Pulmonary artery endothelial cell (primary cell): ENCODE measurements at places on chromosomes 2 and 18. TPM values are rescaled to one million over a fixed set of nuclear protein-coding genes. Genes with fewer than 3 reads are reported as not detected.

- DNase-seq: no peak
Measured at GRCh38 chr2:84713441-84713840, 167.4 kb downstream of the TRABD2A start.

DNA sequence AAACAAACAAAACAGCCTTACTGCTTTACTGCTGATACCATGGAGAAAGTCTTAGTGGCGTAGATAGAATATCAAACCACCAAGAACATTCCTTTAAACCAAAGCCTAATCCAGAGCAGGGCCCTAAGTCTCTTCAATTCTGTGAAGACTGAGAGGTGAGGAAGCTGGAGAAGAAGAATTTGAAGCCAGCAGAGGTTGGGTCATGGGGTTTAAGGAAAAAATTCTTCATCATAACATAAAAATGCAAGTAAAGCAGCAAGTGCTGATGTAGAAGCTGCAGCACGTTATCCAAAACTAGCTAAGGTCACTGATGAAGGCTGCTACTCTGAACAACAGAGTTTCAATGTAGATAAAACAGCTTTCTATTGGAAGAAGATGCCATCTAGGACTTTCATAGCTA lies 77.1 kb downstream of the MTA3 start:
- DNase-seq: no peak

DNA sequence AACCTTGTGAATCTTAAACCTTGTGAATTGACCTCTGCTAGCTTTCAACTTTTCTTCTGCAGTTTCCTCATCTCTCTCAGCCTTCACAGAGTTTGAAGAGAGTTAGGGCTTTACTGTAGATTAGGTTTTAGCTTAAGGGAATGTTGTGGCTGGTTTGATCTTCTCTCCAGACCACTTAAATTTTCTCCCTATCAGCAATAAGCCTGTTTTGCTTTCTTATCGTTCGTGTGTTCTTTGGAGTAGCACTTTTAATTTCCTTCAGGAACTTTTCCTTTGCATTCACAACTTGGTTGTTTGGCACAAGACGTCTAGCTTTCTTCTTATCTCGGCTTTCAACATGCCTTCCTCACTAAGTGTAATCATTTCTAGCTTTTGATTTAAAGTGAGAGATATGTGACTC lies 2.8 kb upstream of the CDCA7 start:
- DNase-seq: no peak

DNA sequence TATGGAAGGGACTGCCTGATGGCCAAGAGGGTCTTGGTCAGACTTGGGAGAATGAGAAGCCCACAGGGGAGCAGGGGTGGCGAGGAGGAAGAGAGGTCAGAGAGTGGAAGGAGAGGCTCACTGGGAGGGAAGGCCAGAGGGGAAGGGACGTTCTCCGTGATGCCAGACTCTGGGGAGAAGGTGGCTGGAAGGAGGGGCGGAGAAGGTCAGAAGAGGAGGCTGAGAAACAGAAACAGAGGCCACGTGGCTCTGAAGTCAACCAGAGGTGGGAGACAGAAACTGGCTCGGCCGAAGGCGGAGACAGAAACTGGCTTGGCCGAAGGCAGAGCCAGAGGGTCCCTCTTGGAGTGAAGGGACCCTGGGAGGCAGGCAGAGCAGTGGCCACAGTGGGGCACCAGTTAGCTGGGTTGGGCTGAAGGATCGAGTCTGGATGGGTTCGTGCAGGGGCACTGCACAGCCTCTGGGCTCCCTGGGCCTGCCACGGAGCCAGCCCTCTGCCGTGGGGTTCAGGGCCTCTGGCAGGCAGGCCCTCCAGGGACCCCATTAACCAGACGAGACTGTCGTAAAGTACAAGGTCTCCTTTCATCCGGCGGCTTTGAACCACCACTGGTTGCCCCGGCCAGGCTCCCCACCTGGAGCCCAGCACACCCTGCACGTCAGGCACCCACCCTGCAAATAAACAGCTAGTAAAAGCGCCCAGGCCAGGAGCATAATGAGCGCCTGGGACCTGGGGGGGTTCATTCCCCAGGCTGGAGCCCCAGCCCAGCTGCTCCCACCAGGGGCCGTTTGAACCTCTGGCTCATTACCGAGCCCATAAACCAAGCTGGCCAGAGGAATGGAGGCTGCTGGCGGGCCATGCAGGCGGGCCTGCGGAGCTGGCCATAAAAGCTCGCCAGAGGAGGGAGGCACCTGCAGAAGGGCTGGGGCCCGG lies 218.8 kb downstream of the DYSF start:
- DNase-seq: no peak

- no peak for DNase-seq
Measured at GRCh38 chr18:22210311-22210754, 40.9 kb downstream of the GATA6 start.

- DNase-seq: no peak
Measured at GRCh38 chr2:65388051-65388531, 44.3 kb downstream of the SPRED2 start.

- no peak for DNase-seq
Measured at GRCh38 chr2:184769686-184770085, 171.4 kb downstream of the ZNF804A start.

GRCh38 chr2:149991576-149991975 lies 404.0 kb upstream of the MMADHC start:
- DNase-seq: no peak

GRCh38 chr2:73107211-73107926 lies 5.4 kb downstream of the RAB11FIP5 start:
- no peak for DNase-seq

DNA sequence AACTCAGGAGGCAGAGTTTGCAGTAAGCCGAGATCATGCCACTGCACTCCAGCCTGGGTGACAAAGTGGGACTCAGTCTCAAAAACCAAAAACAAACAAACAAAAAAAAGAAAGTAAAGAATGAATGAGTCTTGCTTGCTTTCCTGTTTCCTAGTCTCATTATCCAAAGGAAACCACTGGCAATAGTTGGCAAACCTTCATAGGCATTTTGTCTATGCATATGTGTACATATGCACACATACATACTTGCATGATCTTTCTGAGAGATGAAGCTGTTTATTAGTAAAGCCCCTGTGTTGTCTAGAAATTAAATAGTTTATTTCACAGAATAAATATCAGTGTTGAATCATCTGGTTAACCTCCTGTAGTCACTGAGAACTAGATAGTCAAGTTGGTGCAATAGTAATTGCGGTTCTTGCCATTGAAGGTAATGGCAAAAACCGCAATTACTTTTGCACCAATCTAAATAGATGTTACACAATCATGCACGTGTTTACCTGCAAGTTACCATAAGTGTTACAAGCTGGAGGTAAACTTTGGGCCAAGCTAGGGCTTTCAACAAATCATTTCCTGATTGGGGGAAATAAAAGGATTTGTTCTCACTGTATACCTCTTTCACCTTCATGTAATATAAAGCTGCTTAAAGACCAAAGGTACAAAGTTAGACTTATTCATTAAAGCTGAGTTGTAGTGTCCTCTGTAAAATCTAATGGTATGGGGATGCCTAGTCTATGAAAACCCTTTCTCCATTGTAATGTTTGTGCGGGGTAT lies 24.7 kb downstream of the SLC20A1 start:
- DNase-seq: no peak

DNA sequence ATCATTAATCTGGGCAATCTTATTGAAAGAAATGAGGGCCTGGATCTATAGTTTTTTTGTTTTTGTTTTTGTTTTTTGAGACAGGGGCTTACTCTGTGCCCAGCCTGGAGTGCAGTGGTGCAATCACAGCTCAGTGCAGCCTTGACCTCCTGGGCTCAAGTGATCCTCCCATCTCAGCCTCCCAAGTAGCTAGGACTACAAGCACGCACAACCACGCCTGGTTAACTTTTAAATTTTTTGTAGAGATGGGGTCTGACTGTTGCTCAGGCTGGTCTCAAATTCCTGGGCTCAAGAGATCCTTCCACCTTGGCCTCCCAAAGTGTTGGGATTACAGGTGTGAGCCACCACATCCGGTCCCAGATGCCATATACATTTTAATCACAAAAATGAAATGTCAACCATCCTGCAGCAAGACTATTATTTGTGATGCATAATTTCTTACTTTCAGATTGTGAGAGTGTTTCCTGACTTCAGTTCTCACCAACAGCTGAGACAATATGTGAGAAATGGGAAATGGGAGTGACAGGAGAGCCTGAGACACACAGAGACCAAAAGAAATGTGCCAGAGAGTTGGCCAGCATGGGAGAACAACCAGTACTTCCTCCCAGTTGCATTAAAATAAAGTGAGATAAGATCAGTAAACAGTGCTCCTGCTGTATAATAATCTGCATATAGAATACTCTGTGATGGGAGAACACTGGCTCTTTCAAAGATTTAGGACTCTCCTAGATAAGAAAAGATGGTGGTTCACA lies 87.6 kb downstream of the METTL8 start:
- no peak for DNase-seq

The SP140 gene
- total RNA-seq: not detected in 2 replicates

The HOXD8 gene
- total RNA-seq: not detected in 2 replicates

The B3GNT7 gene
- total RNA-seq: 0.26 and 0.49 TPM in 2 replicates

The CIDEA gene
- total RNA-seq: 0.20 TPM in 1 of 2 replicates, not detected in the other

The REG3G gene
- not detected in 2 replicates for total RNA-seq

The WNT6 gene
- total RNA-seq: not detected in 2 replicates
